NCI-H345 (cell line): ENCODE measurements at places on chromosomes 5 and 9.
A peak's percentile ranks its signal among the peaks of the same experiment; 100 is the strongest.

DNA sequence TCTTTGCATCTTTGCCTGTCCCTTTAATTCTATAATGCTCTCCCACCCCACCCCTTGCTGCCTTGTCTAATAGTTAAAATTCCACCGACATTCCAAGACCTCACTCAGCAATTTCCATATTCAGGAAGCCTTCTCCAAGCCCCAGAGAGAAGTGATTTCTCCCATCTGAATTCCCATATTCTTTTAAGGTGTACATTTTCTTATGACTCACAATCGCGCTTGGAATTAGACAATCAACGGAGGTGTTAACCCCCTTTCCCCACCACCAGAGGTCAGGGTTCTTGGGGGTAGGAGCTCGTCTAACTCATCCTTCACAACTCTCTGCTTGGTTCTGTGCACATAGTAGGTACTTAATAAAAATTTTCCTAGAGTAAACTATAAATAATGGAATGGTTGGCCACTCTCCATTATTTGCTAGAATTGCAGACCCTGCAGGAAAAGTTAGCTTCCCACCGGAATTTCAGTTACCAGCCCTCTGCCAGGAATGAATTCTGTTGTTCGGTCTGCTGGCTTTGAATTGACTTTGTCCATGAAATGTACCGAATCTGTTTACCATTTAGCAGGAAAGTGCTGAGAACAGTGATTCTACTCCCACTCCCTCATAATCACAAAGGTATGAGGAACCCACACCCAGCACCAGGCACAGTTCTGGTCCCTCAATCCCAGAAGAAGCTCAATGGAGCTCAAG lies 5.0 kb downstream of the KCNIP1 start:
- DNase-seq, result no peak

GRCh38 chr5:132753135-132753987 lies 6.1 kb downstream of the CCNI2 start:
- peak; percentile 18 for DNase-seq

DNA sequence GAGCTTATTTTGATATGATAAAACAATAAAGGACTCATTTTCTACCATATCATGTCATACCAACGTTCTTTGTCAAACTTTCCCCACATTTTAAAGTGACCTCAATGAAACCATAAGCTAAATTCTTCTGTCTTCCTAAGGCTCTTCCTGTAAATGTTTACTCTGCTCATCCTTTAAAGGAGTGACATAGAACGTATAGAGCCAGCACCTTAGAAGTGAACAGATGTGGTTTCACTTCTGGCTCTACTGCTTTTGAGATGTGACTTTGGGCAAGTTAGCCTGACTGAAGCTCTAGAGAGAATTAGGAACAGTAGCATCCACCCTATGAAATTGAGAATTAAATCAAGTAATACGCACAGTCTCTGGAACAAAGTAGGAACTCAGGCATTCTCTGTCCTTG lies 24.1 kb downstream of the SAR1B start:
- DNase-seq, result no peak

DNA sequence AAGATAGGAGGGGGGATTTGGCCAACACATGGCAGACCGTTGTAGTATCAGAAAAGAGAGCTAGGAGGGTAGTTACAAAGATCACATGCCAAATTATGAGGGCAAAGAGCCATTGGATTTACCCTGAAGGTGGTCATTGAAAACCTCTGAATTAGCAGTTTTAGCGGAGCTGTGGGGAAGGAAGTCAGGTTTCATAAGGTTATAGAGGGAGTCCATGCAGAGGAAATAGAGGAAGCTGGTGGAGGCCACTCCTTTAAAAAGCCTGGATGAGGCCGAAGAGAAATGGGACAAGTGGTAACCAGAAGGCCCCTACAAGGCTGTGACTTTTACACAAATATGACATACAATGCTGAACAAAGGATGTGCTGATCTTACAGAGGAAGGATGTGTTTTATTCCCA lies 13.2 kb downstream of the DOCK8 start:
- DNase-seq, result no peak

DNA sequence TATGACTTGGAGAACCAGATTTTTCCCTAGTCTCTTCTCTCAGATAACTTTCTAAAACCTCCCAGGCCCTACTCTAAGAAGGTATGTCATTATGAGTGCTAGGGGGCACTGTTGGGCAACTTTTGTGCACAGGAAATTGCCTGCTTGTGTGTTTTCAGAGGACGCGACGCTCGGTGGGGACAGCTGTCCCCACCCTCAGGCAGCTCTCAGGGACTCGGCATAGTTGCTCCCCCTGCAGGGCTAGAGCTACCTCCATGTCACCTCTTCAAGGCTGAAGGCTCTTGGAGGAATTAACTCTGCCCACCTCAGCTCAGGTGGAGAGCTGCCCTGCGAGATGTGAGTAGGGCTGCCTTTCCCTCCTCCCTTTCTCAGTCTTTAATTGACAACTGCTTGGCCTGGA lies 10.2 kb upstream of the TIFAB start:
- DNase-seq, result peak; percentile 82

DNA sequence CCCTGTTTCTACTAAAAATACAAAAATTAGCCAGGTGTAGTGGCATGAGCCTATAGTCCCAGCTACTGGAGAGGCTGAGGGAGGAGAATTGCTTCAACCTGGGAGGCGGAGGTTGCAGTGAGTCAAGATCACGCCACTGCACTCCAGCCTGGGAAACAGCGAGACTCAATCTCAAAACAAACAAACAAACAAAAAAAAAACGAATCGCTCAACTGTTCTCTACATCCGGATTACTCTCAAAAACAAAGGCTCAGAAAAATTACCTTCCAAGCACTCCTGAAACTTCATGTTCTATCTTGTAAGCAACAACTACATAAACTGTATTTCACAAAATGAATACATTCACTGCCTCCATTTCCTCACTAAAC lies 14.0 kb downstream of the UBAP2 start:
- no peak for DNase-seq

GRCh38 chr5:162187371-162187770 lies 119.8 kb downstream of the GABRG2 start:
- DNase-seq, result no peak

- no peak for DNase-seq
Observed at GRCh38 chr5:163089230-163089629, 348.2 kb upstream of the CCNG1 start.

- DNase-seq, result no peak
Observed at GRCh38 chr5:39093352-39093751, 19.2 kb upstream of the RICTOR start.

GRCh38 chr9:32069169-32069813 lies 315.2 kb upstream of the ACO1 start:
- DNase-seq, result no peak

DNA sequence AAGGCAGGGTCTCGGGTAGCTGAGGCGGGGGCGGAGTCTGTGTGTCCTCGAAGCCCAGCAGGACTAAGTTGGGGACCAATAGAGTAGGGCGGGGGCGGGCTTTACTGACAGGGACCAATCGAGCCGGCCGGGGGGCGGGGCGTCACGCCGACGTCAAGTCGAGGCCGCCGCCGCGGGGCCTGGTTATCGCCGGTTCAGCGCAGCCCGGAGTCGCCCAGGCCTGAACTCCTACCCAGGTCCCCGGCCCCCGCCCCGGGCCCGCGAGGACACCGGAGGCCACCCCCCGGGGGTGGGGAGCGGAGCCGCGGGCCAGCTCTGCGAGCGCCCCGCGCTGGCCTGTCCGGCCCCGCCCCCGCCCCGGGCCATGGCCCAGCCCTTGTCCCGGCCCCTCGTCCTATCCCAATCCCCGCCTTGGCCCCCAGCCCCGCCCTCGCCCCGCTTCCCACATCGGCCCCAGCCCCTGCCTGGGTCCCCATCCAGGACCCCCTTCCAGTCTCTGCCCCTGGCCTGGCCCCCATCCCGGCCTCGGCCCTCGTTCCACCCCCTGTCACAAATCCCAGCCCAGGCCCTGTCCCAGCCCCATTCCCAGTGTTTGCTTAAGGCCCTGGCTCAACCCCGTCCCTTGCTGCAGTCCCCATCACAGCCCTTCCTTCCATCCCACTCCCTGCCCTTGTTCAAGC lies at the start of gene TMEM8B:
TSS of gene TMEM8B (plus strand) at position 145 of the 680 bp plus-strand sequence. CDS start at position 365, 220 bp downstream.
- DNase-seq, result peak; percentile 97

DNA sequence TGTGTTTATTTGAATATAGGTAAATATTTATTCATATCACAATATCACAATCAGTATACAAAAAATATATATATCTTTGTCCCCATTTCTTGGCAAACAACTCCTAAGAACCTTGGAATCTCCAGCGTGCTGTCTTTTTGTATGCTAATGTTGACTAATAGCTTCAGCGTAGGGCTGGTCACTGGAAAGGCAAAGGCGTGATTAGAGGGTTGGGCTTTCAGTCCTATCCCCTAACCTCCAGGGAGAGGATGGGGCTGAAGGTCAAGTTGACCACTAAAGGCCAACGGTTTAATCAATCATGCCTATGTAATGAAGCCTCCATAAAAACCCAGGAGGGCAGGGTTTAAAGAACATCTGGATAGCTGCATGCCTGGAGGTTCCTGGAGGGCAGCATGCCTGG lies 79.6 kb upstream of the BNC2 start:
- no peak for DNase-seq

GRCh38 chr5:107373549-107374263 lies 297.0 kb downstream of the EFNA5 start:
- no peak for DNase-seq

GRCh38 chr9:101738566-101739183 lies at the start of gene GRIN3A:
Gene GRIN3A, minus strand, starts transcription at chr9:101738647. Its CDS starts 668 bp downstream, at chr9:101737979.
- DNase-seq, result peak; percentile 73

DNA sequence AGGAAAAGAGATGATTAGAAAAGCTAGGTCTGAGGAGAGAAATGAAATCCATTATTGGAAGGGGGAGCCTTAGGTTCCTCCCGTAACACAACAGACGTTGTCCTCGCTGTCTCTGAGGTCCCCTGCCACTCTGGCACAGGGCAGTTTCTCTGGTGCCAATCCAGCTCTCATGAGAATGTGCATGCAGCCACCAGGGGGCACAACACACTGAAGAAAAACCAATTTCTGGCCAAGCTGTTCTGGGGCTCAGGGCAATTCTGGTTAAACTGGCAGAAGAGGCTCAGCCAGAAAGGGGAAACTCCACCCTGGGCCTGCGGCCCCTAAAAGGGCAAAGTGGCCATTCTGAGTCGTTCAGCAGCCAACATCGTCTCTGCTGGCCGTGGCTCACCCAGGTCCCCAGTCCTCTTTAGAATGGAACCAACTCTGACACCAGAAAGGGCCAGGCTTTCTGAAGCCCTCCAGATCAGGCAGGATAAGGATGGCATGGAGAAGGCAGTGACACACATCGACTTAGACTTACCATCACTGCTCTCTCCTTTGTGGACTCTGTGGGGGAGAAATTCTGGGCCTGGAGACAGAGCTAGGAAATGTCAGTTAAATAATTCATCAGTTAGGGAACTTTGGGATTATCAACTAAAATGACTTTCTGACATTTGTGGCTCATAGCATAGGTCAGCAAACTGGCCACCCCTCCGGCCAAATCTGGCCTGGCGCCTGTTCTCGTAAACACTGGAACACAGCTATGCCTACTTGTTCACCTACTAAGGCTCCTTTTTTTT lies 58.5 kb upstream of the GOLPH3 start:
- DNase-seq, result peak; percentile 65

DNA sequence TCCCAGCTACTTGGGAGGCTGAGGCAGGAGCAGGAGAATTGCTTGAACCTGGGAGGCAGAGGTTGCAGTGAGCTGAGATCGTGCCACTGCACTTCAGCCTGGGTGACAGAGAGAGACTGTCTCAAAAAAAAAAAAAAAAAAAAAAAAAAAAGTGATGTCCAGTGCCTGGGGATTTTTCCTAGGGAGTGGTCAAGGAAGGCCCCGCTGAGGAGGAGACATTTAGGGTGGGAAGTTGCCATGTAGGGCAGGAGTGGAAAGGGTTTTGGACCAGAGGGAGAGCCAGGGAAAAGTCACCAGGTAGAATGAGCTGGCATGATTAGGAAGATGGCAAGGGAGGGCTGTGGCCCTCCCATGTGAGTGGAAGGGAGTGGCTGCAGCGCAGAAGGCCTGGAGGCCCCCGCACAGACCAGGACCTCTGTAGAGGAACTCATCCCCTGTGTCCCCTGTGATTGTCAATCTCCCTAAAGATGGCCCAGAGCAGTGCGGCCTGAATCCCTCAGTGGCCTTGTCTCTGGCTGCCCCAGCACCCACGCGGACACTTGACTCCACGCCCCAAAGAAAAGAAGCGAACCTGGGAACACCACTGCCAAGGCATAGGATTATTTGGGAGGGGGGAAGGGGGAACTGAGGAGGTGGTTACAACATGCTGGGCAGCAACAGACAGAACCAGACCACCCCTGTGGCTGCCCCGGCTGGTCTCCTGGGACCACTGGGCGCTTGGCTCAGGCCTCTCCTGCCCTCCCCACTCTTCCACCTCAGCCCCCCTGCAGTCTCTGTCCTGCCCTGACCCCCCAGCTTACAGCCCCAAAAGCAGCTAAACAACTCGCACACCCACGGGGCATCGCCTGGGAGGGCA lies 2.6 kb upstream of the SQSTM1 start:
- DNase-seq, result no peak

DNA sequence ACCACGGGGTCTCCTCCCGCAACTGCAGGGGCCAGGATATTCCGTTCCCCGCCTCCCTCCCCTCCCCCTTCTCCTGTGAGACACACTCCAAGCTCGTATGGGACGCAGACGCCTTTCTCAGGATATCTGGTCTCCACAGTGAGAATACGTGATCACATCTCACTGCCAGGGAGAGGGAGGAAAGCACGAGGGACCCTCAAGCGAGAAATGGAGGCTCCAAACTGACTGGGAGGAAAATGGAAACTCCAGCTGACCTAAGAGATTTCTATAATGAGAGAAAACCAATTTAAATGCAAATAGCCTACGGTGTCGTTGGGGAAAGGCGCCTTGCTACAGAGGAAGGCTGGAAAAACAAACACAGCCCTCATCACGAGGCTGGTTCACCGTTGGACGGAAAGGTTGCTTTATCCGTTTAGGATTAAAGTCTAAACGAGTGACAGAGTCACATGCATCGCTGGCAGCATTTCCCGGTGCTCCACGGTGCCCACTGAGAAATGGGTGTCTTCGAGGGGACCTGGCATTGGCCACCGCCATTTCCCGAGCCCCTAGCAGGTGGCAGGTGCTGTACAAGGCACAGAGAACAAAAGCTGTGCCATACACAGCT lies 116.9 kb upstream of the CPEB4 start:
- DNase-seq, result no peak

GRCh38 chr9:90774682-90775081 lies 26.9 kb upstream of the SYK start:
- no peak for DNase-seq

GRCh38 chr9:97293207-97293721 lies 14.2 kb upstream of the CCDC180 start:
- DNase-seq, result no peak

- DNase-seq, result peak; percentile 80
Observed at GRCh38 chr5:96432216-96433065, 607 bp downstream of the PCSK1 start.

GRCh38 chr5:149956685-149957084 lies 3.9 kb upstream of the SLC26A2 start:
- no peak for DNase-seq

- DNase-seq, result no peak
Observed at GRCh38 chr5:143923634-143924266, 111.8 kb downstream of the HMHB1 start.

- no peak for DNase-seq
Observed at GRCh38 chr9:72995131-72996024, 42.5 kb upstream of the ALDH1A1 start.

GRCh38 chr9:105932276-105932675 lies 237.9 kb downstream of the TMEM38B start:
- no peak for DNase-seq
